Stimulated activated CD8-positive, alpha-beta memory T cell treated with anti-CD3 and anti-CD28 coated beads, Interleukin-7, amount 100 ng/mL, for 4 hours (primary cell): ENCODE measurements at places on chromosomes 7 and 10.

- DNase-seq = no peak
These were observed 209.9 kb upstream of the YAE1 start for GRCh38 chr7:39356172-39356925.

DNA sequence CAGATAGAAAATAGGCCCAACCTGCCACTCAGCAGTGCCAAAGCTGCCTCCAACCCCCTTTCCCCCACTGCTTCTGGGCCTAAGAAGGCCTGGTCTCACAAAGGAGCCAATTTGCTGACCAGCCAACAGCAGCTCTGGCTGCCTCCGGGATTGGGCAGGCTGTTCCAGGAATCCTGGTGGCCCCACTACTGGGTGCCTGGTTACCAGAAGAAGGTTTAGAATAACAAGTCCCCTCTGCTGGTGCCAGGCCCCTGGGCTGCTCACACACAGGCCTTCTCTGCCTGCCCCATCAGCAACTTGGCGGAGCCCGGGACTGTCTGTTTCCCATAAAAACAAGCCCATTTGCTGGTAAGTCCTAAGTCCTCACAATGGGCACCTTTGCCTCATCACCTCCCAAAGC is 1.2 kb downstream of the PHKG1 start:
- DNase-seq = no peak

- no peak for DNase-seq
These were observed 23.6 kb downstream of the MCM10 start for GRCh38 chr10:13184730-13185514.

GRCh38 chr7:75955331-75955955 is 39.0 kb downstream of the TMEM120A start:
- DNase-seq = no peak

- DNase-seq = no peak
These were observed 67.9 kb downstream of the CDK1 start for GRCh38 chr10:60846173-60846572.

DNA sequence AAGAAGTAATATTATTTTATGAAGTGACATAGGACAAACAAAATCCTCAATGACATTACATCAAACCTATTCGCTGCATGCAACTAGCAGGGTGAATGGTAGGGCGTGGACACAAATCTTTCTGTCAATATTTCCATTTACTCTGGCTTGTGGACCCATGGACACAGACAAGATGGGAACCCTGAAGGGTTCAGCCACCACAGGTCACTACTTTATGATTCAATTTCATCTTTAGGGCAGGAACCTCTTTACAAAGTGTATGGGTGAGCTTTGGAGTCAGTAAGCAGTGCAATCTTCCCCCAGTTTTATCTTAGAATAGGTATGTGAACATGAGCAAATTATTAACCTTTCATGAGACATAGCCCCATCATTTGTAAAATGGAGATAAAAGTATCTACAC is 982.4 kb upstream of the LRRTM3 start:
- no peak for DNase-seq

- DNase-seq = no peak
These were observed 13.8 kb downstream of the EMX2 start for GRCh38 chr10:117556356-117556755.

- DNase-seq = no peak
These were observed 136.5 kb upstream of the NAMPT start for GRCh38 chr7:106421181-106421762.

- DNase-seq = no peak
These were observed 9.8 kb upstream of the SP8 start for GRCh38 chr7:20796500-20796899.

DNA sequence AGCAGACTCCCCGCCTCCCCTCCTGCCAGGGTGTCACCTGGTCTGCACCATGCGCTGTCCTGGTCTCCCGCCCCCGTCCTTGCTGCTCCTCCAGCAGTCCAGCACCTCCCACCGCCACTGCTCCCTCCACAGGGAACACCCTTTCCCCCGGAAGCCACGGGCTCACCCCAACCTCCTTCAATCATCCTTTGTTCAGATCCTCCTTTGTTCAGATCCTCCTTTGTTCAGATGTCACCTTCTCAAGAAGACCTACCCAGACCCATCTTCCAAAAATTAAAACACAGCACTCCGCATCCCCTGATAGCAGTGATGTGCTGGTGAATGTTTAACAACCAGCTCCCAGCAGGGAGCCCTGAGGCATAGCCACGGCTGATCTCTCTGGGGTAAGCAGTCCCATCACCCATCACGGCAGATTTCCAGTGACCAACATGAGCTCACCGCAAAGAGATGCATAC is 237.7 kb downstream of the USP6NL start:
- no peak for DNase-seq

GRCh38 chr7:43531700-43532099 is 51.2 kb upstream of the STK17A start:
- DNase-seq = no peak

- DNase-seq = no peak
These were observed 29.3 kb upstream of the NCAPG2 start for GRCh38 chr7:158733775-158734494.

- DNase-seq = no peak
These were observed 9.0 kb downstream of the RBP3 start for GRCh38 chr10:47357131-47357582.

DNA sequence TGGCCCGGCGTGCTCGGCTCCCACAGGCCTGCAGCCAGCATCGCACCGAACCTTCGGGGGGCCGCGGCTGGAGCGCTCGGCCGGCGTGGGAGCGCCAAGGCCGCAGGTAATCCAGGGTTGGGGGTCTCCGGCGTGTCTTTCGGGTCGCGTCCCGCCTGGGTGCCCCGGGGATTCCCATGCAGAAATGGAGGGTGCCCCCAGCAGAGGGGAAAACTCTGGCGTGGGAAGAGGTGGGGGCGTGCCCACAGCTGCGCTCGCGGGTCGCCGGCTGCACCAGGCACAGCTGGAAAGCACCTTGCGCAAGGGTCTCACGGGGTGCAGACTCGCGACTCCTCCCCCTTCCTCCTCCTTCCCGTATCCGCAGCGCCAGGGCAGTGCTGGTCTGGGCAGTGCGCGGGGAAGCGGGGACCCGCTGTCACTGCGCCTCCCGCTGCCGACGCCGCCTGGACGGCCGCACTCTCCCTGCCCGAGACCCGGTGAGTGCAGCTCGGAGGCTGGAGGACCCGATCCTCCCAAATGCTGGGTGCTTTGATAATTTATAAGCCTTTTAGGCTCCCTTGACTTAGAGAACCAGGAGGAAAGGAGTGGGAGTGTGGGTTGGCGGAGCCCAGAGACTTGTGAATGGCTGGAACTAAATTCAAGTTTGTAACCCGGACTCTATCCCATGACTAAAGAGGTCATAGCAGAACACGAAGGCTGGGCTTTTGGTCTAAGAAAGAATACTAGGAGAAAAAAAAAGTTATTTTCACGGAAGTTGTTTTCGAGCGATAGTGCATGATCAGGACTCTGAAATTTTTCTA is 489 bp downstream of the MAP3K8 start:
- DNase-seq = peak; percentile 78

DNA sequence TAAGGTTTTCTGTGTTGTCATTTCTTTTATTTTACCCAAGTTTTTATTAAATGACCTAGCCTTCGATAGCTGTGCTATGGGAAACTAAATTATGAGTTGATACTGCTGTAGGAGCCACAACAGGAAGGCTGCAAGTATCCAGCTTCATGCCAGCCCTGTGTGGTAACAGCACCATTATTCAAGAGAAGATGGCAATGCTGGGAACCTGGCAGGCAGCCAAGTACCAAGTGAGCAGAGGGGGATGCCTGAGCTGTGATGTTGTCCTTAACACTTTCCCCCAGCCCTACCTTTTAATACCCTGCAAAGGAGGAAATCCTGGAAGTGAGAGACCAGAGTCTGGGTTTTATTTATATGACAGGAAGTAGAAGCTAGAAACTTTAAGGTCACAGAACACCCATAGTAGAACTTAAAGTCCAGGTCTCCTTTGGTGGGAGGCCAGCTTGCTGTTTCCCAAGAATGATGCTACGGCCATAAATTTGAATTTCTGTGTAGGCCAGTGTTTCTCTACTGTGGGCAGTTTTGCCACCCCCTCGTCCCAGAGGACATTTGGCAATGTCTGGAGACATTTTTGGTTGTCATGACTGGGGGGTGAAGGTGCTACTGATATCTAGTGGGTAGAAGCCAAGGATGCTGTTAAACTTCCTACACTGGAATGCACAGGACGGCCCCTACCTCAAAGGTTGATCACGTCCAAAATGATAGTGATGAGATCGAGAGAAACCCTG is 9.2 kb upstream of the ATXN7L1 start:
- no peak for DNase-seq

DNA sequence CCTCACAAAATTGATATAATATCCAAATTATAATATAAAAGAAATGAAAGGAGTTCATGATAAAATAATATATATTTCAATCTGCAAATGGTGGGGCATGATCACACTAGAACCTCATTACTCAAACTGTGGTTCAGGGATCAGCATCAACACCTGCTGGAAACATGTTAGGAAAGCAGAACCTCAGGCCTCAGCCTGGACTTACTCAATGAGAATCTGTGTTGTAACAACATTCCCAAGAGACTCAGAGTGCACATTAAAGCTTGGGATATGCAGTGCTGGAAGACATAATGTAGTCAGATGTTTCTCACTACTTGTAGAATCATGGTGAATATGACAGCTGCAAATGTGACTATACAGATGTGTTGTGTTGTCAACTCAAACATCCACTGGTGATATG is 81.7 kb upstream of the ITPRID1 start:
- DNase-seq = no peak

DNA sequence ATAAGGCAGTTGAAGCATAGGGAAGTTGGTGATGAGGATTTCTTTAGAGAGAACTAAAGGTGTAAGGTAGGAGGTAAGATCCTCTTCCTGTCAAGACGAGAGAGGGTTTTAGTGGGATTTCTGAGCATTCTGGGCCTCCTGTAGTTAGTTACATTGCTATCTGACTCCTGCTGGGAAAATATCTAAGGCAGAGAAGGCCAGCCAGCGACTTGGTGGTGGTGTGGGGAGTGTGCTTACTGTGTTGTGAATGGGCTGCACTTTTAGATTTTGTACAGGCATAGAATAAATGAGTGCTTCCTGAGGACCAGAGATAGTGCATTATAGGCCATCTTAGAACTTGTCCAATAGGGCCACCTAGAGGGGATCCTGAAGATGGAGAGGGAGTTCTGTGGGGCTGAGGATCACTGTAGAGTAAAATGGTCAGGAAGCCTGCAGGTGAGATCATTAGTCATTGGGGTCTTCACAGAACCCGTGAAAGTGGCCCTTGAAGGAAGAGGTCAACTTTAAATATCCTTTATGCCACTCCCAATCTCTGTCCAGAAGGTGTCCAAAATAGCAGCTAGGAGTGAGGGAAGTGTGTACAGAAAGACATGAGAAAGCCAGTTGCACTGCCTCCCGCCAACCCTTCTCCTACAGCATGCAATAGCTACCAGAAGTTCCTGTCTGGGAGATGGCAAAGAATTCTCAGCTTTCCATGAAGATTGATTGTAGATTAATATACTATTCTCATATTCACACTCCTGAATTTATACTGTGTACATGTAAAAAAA is 266.6 kb downstream of the POLR1F start:
- DNase-seq = no peak

GRCh38 chr7:111682588-111683340 is 120.5 kb upstream of the IMMP2L start:
- DNase-seq = no peak

- DNase-seq = no peak
These were observed 4.5 kb downstream of the PSTK start for GRCh38 chr10:122984708-122985107.

DNA sequence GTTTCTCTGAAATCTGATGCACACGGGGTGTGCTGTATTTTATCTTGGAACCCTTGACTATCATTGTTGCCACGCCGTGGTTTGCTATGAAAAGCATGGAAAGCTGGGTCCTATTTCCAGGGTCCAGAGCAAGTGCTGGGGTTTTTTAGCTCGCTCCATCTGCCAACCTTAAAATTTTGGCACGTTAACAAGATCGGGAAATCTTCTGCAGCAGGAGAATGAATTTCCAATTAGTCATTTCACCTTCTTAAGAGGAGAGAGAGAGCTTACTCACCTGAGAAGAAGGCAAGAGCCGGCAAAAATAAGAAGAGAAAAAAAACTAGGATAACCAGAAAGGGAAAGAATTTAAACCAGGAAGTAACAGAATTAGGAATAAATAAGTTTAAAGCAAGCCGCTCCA is 223.6 kb upstream of the CELF2 start:
- no peak for DNase-seq

DNA sequence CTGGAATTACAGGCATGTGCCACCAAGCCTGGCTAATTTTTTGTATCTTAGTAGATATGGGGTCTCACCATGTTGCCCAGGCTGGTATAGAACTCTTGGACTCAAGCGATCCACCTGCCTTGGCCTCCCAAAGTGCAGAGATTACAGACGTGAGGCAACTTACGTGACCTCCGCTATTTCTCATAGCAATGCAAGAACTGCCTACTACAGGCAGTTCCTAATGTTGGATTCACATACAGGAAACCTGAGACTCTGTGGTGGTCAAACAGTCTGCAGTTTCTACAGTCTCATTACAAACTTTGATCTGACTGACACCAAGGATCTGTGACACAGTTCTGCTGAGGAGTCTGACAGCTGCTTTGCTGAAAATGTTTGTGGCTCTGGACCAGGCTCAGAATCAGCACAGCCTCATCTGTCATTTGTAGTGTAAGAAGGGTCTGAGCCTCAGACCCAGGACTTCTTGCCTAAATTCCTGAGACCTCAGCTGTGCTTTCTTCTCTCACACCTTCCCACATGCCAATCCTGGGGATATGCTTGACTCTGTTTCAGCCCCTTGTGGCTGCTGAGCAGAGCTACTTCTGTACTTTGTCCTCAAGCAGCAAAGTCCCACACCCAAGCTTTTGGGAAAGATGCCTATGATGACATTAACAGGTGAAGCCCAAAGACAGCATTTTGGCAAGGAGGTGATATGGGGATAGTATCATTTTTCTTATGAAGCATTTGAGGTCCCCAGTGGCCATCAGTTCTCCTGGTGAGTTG is 48.0 kb upstream of the CYP2C9 start:
- DNase-seq = no peak

DNA sequence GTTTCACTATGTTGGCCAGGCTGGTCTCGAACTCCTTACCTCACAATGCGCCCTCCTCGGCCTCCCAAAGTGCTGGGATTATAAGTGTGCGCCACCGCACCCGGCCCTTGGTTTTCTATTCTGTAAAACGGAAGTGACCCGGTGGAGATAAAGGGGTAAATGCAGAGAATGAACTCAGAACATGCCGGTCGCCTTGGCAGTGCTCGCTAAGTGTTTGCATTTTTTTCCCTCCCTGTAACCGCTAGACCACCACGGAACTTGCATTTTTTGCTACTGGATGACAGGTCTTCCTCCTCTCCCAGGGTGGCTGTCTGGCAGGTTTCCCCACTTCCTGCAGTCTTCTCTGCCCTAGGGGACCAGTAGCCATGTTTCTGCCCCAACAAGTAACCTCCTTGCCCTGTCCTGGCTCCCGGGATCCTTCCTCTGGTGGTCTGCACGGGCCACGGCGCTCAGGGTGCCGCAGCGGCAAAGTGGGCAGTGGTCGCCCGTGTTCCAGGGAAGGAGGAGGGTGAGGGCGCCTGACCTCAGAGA is 18.8 kb upstream of the GNA12 start:
- DNase-seq = no peak

DNA sequence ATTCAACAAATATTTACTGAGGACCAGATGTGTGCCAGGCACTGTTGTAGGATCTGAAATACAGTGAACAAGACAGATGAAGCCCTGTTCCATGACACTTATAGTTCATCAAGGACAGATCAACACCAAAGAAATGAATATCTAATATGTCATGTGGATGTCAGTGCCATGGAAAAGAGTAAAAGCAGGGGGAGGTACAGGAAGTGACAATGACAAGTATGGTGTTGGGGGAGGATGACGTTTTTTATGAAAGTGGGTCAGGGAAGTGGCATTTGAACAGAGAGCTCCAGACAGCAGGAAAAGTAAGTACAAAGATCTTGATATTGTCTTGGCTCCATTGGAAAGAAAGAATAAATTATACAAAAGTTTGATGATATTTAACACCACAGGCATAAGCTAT is 7.0 kb upstream of the SFMBT2 start:
- DNase-seq = no peak
